Stimulated activated naive B cell treated with anti-CD40 and anti-IgM and Interleukin-4, amounts not matched to agents 10 μg/mL and 1 μg/mL and 100 μg/mL, for 72 hours (primary cell): ENCODE measurements at places on chromosomes 2 and 18.
A peak's percentile ranks its signal among the peaks of the same experiment; 100 is the strongest.

- H3K36me3 ChIP-seq: no peaks in the 10 kb centered on the region
- H3K4me3 ChIP-seq: no peak overlapping the region
- DNase-seq: no peak
Measured at GRCh38 chr2:145597006-145597405, 1077.1 kb upstream of the ZEB2 start.

GRCh38 chr2:30422444-30423040, 24.5 kb upstream of the LCLAT1 start:
- no peaks in the 10 kb centered on the region for H3K27me3 ChIP-seq
- peak overlapping the region; percentile 86 for H3K27ac ChIP-seq
- peak overlapping the region; percentile 20 for H3K4me3 ChIP-seq
- no peaks in the 10 kb centered on the region for H3K36me3 ChIP-seq
- H3K4me1 ChIP-seq: peaks cover 24% of the 10 kb centered on the region
- DNase-seq: peak; percentile 69

DNA sequence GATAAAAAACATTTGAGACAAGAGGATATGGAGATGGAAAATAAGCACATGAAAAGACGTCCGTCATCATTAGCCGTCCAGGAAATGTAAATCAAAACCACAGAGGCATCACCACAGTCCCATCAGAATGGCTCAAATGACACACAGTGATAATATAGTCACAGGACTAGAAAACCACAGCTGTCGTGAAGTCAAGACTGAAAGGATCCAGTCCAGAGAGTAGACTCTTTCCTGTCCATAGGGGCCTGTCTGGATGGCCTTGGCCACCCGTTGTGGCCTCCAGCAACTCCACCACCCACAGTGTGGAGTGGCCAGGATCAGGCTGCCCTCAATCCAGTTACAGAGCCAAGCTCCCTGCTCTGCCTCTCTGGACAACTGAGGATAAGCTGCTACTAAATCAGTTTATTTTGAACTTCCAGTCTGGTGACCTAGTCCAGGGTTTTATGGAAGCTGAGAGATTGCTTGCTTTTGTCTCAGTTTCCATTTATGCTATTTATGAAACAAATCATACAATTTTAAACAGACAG, 60.4 kb downstream of the RHOB start:
- peaks cover 6% of the 10 kb centered on the region for H3K4me1 ChIP-seq
- H3K36me3 ChIP-seq: no peaks in the 10 kb centered on the region
- peak; percentile 39 for DNase-seq
- no peak overlapping the region for H3K4me3 ChIP-seq
- peak overlapping the region; percentile 81 for H3K27ac ChIP-seq
- H3K27me3 ChIP-seq: no peaks in the 10 kb centered on the region

DNA sequence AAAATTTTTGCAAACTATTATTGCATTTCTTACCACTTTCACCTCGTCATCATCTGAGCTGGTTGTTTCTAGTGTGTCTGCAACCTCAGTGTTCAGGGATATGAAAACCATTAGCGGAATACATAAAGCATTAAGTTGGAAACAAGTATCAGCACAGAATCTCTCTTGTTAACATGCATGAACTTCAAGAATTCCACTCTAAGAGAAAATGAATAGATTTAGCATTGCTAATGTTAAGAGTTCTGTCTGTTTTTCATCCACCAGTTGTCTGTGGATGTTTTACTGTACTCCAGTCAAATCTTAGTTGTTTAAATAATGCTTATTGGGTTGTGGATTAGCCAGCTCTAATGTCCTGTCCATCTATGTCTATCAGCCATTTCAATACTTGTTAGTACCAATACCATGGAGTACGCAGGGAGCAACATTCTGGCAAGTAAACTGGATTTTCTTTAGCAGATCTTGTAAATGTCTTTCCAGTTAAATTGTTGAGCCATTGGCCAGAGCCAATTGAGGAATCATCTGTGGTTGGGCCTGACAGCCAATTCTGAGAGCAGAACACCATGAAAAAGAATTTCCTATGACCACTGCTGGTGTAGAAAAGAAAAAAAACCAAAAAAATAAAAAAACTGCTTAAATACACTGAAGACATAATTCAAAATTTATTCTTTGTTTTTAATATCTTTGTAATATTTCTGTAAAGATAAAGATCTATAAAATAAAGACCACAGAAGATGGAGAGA, 82.5 kb downstream of the SLC8A1 start:
- no peak overlapping the region for H3K27ac ChIP-seq
- no peak overlapping the region for H3K4me3 ChIP-seq
- H3K36me3 ChIP-seq: no peaks in the 10 kb centered on the region
- H3K4me1 ChIP-seq: peaks cover 5% of the 10 kb centered on the region

GRCh38 chr18:74689251-74689650, 91.6 kb downstream of the ZNF407 start:
- H3K27me3 ChIP-seq: no peaks in the 10 kb centered on the region
- H3K4me1 ChIP-seq: peaks cover 5% of the 10 kb centered on the region
- H3K4me3 ChIP-seq: no peak overlapping the region
- DNase-seq: no peak
- no peak overlapping the region for H3K27ac ChIP-seq

DNA sequence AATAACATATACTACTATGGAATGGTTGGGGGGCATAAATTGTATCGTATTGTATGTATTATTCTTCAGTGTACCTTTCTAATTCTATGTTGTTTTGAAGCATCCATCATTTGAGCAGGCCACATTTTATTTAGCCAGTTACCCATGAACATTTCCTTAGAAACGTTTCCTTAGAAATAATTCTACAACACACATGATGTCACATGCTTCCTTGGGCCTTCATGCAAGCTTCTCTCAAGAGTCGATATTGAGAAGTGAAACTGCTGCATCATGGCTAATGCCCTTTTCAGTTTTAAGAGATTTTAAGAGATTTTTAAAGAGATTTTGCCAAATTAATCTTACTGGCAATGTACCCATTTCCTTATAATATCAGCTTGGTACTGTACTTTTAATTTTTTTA, 63.9 kb downstream of the ALPK2 start:
- H3K4me1 ChIP-seq: peaks cover 77% of the 10 kb centered on the region
- DNase-seq: peak; percentile 31
- H3K27me3 ChIP-seq: no peaks in the 10 kb centered on the region
- H3K36me3 ChIP-seq: peaks cover 5% of the 10 kb centered on the region

GRCh38 chr2:234615643-234616356, 118.9 kb upstream of the ARL4C start:
- peaks cover 16% of the 10 kb centered on the region for H3K4me1 ChIP-seq
- H3K4me3 ChIP-seq: no peak overlapping the region
- peaks cover 6% of the 10 kb centered on the region for H3K36me3 ChIP-seq
- DNase-seq: no peak
- H3K27ac ChIP-seq: no peak overlapping the region

DNA sequence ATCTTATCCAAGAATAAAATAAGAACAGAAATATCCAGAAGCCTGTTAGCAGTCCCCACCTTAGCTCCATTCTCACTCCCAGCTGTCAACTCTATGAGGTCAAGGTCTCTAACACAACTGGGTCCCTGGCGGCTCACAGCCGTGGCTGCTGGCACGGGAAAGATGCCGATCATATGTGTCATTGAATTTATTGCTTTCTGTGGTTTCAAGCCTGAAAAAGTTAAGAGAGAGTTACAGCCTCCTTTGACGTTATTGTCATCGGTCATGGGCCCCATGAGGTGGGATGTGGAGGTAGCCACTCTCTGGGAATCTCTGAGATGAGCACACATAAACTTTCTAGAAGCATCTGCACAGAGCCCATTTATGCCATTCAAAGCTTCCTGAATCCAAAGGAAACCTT, 28.7 kb upstream of the CABLES1 start:
- peaks cover 7% of the 10 kb centered on the region for H3K4me1 ChIP-seq
- no peak overlapping the region for H3K27ac ChIP-seq
- no peaks in the 10 kb centered on the region for H3K36me3 ChIP-seq
- DNase-seq: no peak
- no peak overlapping the region for H3K4me3 ChIP-seq
- H3K27me3 ChIP-seq: peaks cover 6% of the 10 kb centered on the region

DNA sequence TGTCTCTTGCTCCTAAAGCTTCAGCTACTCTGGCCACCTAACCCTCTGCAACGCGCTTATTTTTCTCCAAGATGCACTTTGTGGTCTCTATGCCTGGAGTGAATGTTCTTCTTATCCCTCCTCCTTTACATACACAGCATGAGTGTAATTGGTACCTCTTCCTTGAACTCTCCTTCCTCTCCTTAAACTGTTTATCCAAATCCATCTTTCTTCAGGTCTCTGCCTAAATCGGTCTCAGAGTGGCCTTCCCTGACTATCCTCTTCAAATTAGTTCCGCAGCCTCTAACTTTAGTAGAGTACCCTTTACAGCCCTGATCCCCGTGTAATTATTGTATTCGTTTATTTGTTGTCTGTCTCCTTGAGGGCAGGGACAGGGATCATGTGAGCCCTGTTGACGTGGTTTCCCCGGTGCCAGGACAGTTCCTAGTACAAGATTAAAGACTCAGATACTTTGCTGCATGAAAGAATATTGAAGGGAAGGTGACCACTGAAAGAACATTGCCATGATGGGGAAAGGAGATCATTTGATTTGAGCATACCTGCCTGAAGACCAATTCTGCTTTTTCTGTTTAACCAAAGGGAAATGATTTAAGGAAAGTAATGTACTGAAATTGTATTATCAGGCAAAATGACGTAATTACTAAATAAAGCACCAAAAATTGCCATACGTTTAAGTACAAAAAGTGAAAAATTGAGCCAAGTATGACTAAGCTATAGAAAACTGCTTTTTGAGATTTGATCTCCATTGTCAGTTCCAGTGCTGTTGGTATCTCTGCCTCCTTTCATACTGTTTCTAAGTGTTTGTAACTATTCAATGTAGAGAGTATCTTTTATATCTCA, 1.2 kb downstream of the CNOT9 start:
- H3K4me1 ChIP-seq: peaks cover 44% of the 10 kb centered on the region
- peaks cover 15% of the 10 kb centered on the region for H3K36me3 ChIP-seq
- peak overlapping the region; percentile 100 for H3K27ac ChIP-seq
- peak overlapping the region; percentile 88 for H3K4me3 ChIP-seq
- no peak for DNase-seq

DNA sequence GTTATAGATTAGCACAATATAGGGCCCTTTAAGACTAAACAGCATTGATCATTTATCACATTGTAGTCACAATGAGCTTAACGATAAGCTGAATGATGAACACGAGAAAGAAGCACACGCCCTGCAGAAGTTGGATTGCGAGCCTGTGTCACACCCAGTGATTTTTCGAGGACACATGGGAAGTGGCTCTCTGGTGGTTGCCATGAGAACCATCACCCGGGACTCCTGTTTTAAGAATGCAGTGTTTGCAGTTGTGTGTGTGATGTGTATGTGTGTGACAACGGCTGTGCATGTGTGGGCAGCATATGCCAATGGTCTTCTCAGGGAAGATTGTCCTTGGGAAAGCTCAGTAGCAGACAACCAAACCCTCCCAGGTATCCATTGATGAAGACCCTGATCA, 69.2 kb downstream of the PDCL3 start:
- H3K27me3 ChIP-seq: peaks cover 23% of the 10 kb centered on the region
- H3K4me3 ChIP-seq: no peak overlapping the region
- H3K4me1 ChIP-seq: no peaks in the 10 kb centered on the region
- no peaks in the 10 kb centered on the region for H3K36me3 ChIP-seq
- no peak overlapping the region for H3K27ac ChIP-seq

- no peaks in the 10 kb centered on the region for H3K27me3 ChIP-seq
- no peak overlapping the region for H3K27ac ChIP-seq
- DNase-seq: no peak
- H3K4me1 ChIP-seq: no peaks in the 10 kb centered on the region
- H3K4me3 ChIP-seq: no peak overlapping the region
Measured at GRCh38 chr2:163556511-163556910, 179.3 kb downstream of the FIGN start.

DNA sequence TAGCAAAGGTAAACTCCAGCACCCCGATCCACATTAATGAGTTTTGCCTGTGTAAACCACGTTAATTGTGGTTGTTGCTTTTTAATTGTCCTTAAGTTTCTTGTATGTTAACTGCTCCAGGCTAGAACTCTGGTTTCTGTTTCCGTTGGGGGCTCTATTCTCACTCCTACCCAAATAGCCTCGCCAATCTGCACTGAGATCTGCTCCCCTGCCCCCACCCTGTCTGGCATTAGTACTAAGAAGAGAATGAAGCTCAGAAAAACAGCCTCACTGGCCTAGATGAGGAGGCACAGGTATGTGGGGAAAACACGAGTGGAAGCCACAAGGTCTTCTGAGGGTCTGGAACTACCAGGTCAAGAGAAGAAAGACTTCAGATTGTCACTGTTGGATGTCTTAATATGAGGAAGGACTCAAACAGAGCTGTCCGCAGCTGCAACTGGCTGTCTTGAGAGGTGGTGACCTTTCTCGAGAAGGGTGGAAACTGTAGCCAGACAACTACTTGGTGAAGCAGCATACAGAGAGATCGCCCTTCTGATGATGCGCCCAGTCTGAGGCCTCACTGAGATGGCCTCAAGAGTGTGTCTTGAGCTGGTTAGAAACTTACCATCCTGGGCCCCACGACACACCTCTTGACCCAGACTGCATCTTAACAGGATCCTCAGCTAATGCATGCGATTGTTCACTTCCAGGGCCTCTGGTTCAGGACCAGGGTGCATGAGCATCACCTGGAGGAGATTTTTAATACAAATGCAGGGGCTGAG, 73.1 kb downstream of the TGOLN2 start:
- peaks cover 12% of the 10 kb centered on the region for H3K4me1 ChIP-seq
- H3K27me3 ChIP-seq: no peaks in the 10 kb centered on the region
- no peak overlapping the region for H3K27ac ChIP-seq
- no peak overlapping the region for H3K4me3 ChIP-seq
- no peaks in the 10 kb centered on the region for H3K36me3 ChIP-seq

DNA sequence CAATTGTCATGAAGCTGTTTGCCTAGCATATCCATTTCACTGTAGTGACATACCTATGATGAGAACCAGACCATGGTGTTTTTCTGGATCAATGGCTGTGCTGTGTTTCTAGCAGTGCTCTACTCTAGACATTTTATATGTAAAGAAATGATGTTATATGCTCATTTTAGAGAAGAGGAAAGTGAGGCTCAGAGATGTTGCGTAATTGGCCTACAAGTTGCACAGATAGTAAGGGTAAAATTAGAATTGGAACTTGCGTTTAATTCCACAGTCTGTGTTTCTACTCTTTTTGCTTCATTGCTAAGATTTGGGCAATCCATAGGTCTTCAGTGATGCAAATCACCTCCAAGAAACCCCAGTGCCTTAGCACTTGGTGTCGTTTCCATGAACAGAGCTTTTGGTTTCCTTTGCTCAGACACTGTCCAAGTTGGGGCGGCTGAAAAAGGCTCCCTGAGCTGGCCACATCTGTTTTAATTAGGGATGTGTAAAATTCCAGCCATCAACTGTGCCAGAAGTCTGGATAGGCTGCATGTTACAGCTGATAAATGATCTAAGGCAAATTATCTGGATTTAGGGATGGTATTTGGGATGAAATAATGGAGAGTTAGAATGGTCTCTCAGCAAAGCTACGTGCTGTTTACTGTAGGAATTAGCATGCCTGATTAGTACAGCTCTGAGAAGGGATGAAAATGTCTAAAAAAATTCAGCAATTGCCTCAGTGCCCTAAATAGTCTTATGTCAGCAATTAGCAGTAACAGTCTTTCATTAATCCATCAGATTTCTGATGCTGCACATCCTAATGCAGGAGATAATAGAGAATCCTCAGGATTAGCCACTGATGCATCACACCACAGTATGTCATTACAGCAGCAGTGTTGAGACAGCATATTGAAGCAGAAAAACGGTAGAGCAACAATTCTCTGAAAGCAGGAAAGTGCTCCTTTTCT, 65.3 kb downstream of the PTPRM start:
- H3K27ac ChIP-seq: no peak overlapping the region
- H3K27me3 ChIP-seq: peaks cover 5% of the 10 kb centered on the region
- no peaks in the 10 kb centered on the region for H3K36me3 ChIP-seq
- no peak overlapping the region for H3K4me3 ChIP-seq
